ENCODE measurements at places on chromosomes 11 and 22.
A peak's percentile ranks its signal among the peaks of the same experiment; 100 is the strongest.

DNA sequence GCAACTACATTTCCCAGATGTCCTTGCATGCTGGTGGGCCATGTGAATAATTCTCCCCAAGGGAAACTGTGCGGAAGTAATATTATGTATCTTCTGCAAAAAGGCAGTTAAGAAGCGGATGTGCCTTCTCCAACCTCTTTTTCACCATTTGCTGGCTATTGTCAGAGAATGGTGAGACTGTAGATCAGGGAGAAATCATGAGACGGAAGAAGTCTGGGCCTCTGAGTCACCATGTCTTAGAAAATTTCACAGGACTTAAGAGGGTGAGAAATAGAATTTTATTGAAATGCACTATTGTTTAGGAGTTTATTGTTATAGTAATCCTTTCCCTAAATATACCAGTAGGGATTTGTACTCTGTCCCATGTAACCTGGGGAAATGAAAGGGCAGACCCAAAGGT, 298.7 kb upstream of the ZC3H12C start:
- H3K27me3 ChIP-seq = no peaks in the 10 kb centered on the region
- H3K4me1 ChIP-seq = no peaks in the 10 kb centered on the region
- H3K27ac ChIP-seq = no peak overlapping the region
- no peak overlapping the region for H3K4me3 ChIP-seq
- DNase-seq = peak; percentile 4
- no peaks in the 10 kb centered on the region for H3K36me3 ChIP-seq

GRCh38 chr11:101929294-101929915, 13.1 kb upstream of the ANGPTL5 start:
- H3K36me3 ChIP-seq = no peaks in the 10 kb centered on the region
- no peak overlapping the region for H3K4me3 ChIP-seq
- no peaks in the 10 kb centered on the region for H3K27me3 ChIP-seq

DNA sequence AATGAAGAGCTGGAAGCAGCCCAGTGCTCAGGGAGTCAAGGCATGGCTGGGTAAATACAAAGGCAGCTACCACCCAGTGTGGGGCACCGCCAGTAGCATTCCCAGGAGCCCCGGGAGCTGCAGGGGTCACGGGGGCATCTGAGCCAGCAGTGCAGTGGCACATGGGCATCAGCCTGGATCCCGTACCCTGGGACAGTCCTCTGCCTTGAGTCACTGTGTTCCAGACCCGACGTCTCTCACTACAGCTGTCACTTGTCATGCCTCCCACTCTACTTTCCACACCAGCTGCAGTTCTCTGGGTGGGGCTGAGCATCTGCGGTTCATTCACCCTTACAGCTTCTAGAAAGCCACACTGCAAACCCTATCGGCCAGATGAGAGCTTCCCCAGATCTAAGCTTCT, 29.6 kb downstream of the DHCR7 start:
- no peak for DNase-seq
- H3K4me3 ChIP-seq = no peak overlapping the region
- no peaks in the 10 kb centered on the region for H3K27me3 ChIP-seq
- H3K36me3 ChIP-seq = no peaks in the 10 kb centered on the region
- no peak overlapping the region for H3K27ac ChIP-seq

- H3K4me3 ChIP-seq = no peak overlapping the region
- H3K27ac ChIP-seq = no peak overlapping the region
- peaks cover 6% of the 10 kb centered on the region for H3K4me1 ChIP-seq
- 0 out of 2 replicates have a peak, but pooled peaks cover 2% of the 10 kb centered on the region for H3K36me3 ChIP-seq
These were observed 17.9 kb downstream of the CAPN5 start for GRCh38 chr11:77084581-77085191.

DNA sequence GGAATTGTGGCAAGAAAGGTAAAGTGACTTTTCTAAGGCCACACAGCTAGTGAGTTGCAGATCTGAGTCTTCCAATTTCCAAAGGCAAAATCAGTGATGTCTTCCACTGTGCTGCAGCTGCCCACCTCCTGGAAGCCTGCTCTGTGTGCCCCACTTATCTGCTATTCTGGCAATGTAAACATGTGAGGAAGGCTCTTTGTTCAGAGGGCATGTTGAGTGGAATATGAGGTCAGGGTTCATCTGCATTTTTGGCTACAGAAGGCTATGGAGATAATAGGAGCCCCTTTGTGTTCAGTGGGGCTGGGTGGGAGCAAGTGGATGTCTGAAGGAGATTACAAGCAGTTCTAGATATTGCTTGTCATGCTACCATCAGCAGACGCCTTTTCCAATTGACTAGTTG, 396.2 kb downstream of the BUD13 start:
- H3K27ac ChIP-seq = no peak overlapping the region
- H3K4me1 ChIP-seq = no peaks in the 10 kb centered on the region
- no peaks in the 10 kb centered on the region for H3K27me3 ChIP-seq
- DNase-seq = no peak
- H3K4me3 ChIP-seq = no peak overlapping the region

DNA sequence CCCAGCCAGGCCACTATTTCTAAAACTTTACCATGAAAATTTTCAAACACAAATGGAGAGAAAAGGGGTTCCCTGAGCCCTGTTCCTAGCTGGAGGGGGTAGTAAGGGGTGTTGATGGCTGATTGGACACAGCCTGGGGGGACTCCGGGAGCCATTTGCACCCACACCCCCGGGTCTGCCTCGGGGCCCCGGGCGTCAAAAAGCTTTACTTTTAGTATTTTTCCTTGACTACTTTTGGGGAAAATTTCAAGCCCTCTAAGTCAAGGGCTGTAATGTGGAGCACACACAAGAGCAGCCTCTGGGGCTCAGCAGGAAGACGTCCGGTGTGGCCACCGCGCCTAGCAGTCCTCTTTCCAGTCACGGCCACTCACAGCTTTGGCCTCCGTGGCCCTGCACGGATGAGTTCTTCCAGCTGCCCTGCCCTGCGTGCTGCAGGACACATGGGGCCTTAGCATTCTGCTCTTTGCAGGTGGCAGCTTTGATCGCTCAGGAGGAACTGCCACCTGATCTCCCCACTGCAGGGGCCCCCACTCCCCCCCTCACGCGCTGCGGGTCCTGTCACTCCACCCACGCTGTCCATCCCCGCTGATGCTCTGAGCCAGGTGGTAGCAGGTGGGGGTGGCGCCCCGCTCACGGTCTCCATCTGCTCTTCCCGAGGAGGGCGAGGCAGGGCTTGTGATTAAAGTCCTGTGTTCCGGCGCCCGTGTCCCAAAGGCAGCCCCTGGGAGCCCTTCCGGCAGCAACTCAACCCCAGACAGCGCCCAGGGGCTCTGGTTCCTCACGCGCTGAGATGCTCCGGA, 14.4 kb downstream of the RNH1 start:
- H3K4me1 ChIP-seq = no peaks in the 10 kb centered on the region
- no peaks in the 10 kb centered on the region for H3K27me3 ChIP-seq
- no peak for DNase-seq
- no peak overlapping the region for H3K4me3 ChIP-seq
- H3K27ac ChIP-seq = no peak overlapping the region

DNA sequence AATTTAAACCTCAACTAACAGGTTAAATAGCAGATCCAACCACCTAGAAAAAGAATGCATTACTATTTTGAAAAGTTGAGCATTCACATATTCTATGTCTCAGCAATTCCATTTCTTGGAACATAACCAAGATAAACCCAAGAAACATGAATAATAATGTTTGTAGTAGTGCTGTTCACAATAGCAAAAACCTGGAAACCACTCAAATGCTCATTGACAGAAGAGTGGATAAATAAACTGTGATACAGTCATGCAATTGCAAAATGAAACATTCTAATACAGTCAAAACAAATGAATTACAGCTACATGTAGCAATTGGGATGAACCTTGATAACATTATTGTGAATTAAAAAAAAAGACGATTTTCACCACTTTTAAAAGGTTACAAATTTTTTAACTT, 162.8 kb upstream of the TMEM45B start:
- H3K4me1 ChIP-seq = no peaks in the 10 kb centered on the region
- no peaks in the 10 kb centered on the region for H3K27me3 ChIP-seq
- no peak for DNase-seq
- H3K27ac ChIP-seq = no peak overlapping the region
- no peaks in the 10 kb centered on the region for H3K36me3 ChIP-seq
- H3K4me3 ChIP-seq = no peak overlapping the region

- H3K27ac ChIP-seq = no peak overlapping the region
- DNase-seq = no peak
- H3K4me1 ChIP-seq = no peaks in the 10 kb centered on the region
- H3K36me3 ChIP-seq = peaks cover 88% of the 10 kb centered on the region
These were observed 20.6 kb upstream of the RAPSN start for GRCh38 chr11:47469361-47470179.

DNA sequence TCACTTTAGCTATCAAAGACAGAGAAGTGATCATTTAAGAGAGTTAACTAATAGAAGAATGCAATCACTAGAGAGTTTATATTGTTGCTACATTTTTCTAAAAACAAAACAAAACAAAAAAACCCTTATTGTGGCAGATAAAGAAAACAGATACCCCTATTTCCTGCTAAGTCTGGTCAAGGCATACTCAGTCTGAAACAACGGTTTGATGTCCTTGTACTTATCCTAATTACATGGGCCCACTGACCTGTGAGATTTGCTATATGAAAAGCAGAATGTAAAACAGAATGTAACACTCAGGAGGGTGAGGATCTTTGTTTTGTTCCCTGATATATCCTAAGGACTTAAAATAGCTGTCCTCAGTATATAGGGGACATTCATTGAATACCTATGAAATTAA, 24.6 kb downstream of the MAML2 start:
- no peaks in the 10 kb centered on the region for H3K36me3 ChIP-seq
- H3K4me3 ChIP-seq = no peak overlapping the region
- no peaks in the 10 kb centered on the region for H3K27me3 ChIP-seq
- no peak overlapping the region for H3K27ac ChIP-seq

DNA sequence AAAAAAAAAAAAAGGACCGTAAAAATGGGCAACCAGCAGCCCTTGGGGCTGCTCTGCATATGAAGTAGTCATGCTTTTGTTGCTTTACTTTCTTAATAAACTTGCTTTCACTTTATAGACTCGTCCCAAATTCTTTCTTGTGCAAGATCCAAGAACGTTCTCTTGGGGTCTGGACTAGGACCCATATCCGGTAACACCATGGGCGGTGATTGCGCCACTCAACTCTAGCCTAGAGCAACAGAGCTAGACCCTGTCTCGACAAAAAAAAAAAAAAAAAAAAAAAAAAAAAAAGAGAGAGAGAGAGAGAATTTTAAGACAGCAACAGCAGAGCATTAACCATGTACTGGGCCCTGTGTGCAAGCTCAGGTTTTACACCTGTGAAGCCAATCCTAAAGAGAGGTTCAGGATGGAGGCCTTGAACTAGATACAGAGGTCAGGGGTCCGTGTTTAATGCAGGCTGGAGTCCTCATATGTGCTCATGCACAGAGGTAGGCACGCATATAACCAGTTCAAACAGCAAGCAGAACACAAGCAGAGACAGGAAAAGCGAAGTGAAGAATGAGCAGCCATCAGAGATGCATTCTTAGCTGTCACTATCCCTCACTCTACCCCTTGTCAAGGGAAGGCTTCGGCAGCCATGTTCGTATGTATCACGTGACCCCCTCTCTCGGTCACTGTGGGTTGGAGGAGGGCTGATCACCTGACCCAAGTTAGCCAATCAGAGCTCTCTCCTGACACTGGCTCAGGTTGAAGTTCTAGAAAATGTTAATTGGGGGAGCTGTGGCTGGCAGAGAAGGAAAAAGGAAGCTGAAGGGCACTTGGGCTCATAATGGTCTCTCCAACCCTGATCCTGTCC, 16.7 kb upstream of the SYT12 start:
- H3K4me3 ChIP-seq = no peak overlapping the region
- H3K36me3 ChIP-seq = no peaks in the 10 kb centered on the region
- no peak for DNase-seq
- no peaks in the 10 kb centered on the region for H3K27me3 ChIP-seq
- no peaks in the 10 kb centered on the region for H3K4me1 ChIP-seq

Measured in SJSA1 (cell line).